Uterus (tissue), 4 donors: ENCODE measurements at places on chromosomes 11 and 22. TPM values are rescaled to one million over a fixed set of nuclear protein-coding genes. Genes with fewer than 3 reads are reported as not detected.

ADAMTS15 gene
- total RNA-seq = 16.6 TPM

MUS81 gene
- total RNA-seq = 58.0 TPM

GPR83 gene
- total RNA-seq = not detected

PTH gene
- total RNA-seq = not detected

OOSP4A gene
- not detected for total RNA-seq

CCDC116 gene
- total RNA-seq = 3.5 TPM

ZNF280B gene
- total RNA-seq = 3.8 TPM

RFPL3 gene
- total RNA-seq = not detected

PCSK7 gene
- 37.4 TPM for total RNA-seq

GRCh38 chr11:126645186-126645585, 289.7 kb downstream of the ST3GAL4 start:
- H3K27ac ChIP-seq = no peak overlapping the region
- H3K4me3 ChIP-seq = no peak overlapping the region
- H3K27me3 ChIP-seq = no peaks in the 10 kb centered on the region
- no peaks in the 10 kb centered on the region for H3K36me3 ChIP-seq
- no peaks in the 10 kb centered on the region for H3K4me1 ChIP-seq

DNA sequence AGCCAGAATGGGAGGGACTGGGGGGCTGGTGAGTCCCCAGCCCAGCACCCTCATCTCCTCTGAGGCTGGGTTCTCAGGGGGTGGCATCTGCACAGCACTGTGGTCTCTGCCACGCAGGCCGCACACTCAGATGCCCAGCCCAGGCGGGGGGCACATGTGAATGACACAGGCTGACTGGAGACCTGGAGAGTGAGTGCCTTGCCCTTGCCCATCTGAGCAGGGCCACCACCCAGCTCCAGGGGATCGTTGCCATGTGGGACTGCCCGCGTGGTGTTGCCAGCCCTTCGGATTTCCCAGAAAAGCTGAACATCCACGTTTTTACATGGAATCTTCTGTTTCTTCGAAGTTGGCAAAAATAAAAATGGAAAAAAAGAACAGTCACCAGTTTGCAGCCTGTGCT, 18.9 kb downstream of the PRDM11 start:
- no peaks in the 10 kb centered on the region for H3K27me3 ChIP-seq
- no peak for DNase-seq
- peaks cover 15% of the 10 kb centered on the region for H3K4me1 ChIP-seq
- no peaks in the 10 kb centered on the region for H3K36me3 ChIP-seq
- H3K27ac ChIP-seq = no peak overlapping the region

DNA sequence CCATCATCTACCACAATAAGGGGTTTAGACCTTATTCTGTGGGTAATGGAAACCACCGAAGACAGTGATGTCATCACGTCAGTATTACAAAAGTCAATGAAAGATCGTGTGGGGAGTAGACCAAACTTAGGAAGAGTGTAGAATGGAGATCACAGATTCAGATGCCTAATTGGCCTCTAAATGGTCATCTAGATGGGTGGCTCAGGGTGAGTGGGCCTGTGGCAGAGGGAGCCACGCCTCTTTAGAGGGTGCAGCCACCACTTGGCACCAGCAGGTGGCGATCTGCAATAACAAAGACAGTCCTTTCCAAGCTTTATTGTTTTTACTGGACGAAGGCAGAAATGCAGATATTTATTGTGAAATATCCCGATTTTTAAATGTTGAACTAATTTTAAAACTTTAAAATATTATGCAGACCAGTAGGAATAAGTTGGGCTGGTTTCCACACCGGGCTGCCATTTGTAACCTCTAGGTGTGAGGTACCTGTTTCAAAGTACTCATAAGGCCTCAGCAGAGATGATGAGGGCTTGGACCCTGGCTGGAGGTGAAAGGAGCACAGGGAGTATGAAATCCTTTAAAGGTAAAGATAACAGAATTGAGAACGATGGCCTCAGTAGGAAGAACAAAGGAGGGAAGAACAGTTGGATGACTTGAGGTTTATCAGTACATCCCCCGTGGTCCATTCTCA, 222.0 kb downstream of the DBX1 start:
- DNase-seq = no peak
- H3K4me3 ChIP-seq = no peak overlapping the region

DNA sequence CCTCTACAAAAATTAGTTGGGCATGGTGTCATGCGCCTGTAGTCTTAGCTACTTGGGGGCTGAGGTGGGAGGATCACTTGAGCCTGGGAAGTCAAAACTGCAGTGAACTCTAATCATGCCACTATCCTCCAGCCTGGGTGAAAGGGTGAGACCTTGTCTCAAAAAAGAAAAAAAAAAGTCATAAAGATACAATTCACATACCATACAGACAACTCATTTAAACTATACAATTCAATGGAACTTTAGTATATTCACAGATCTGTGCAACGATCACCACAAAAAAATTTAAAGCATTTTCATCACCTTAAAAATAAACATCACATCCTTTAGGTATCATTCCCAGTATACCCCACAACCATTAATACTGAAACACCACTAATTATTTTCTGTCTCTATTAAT, 201.2 kb downstream of the PGR start:
- H3K27me3 ChIP-seq = no peaks in the 10 kb centered on the region
- no peaks in the 10 kb centered on the region for H3K36me3 ChIP-seq
- no peak overlapping the region for H3K4me3 ChIP-seq
- no peak for DNase-seq

- H3K4me3 ChIP-seq = no peak overlapping the region
- no peak overlapping the region for H3K27ac ChIP-seq
- no peak for DNase-seq
Observed at GRCh38 chr22:42418811-42419242, 13.4 kb downstream of the NFAM1 start.

DNA sequence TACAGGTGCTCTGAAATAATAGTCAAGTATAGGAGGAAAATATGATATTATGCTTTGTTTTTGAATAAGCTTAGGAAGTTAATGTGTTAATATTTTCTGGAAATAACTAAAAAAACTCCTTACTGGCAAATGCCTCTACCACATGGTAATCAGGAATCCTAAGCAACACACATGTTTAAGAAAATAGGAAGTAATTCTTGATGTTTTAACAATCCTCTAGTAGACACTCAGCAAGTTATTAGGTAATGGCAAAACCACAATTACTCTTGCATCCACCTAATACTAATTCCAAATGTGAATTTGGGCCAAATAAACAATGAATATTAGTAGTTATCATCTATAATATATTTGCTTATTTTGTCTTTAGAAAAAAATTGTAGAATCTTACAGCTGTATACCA, 53.6 kb downstream of the SLC35F2 start:
- H3K4me1 ChIP-seq = no peaks in the 10 kb centered on the region
- no peaks in the 10 kb centered on the region for H3K27me3 ChIP-seq
- no peak overlapping the region for H3K4me3 ChIP-seq
- H3K27ac ChIP-seq = no peak overlapping the region

GRCh38 chr11:88827018-88827676, 238.6 kb downstream of the GRM5 start:
- H3K4me3 ChIP-seq = no peak overlapping the region
- no peak for DNase-seq
- H3K27ac ChIP-seq = no peak overlapping the region
- H3K4me1 ChIP-seq = no peaks in the 10 kb centered on the region
- no peaks in the 10 kb centered on the region for H3K36me3 ChIP-seq

GRCh38 chr11:60762851-60763691, 6.4 kb downstream of the MS4A15 start:
- no peak overlapping the region for H3K4me3 ChIP-seq
- H3K27me3 ChIP-seq = no peaks in the 10 kb centered on the region
- DNase-seq = no peak
- H3K27ac ChIP-seq = no peak overlapping the region

DNA sequence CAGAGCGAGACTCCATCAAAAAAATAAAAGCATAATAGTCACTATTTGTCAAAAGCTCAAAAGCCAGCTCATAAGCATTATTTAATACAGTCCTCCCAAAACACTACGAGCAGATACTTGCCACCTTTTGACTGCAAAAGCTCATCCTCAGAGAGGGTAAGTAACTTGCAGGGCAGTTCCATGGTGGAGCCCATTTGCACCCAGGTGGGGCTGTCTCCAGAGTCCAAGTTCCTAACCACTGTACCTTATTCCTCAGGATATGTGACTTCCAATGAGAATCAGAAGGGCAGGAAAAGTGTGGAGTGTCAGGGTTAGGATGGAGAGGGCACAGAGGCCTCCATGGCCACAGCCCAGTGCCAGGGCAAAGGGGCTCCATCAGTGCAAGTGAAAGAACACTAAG, 28.6 kb upstream of the POU2AF1 start:
- H3K4me1 ChIP-seq = no peaks in the 10 kb centered on the region
- H3K4me3 ChIP-seq = no peak overlapping the region
- H3K27ac ChIP-seq = no peak overlapping the region
- no peaks in the 10 kb centered on the region for H3K36me3 ChIP-seq
- DNase-seq = no peak
- no peaks in the 10 kb centered on the region for H3K27me3 ChIP-seq

- H3K27me3 ChIP-seq = no peaks in the 10 kb centered on the region
- no peaks in the 10 kb centered on the region for H3K36me3 ChIP-seq
- no peaks in the 10 kb centered on the region for H3K4me1 ChIP-seq
Observed at GRCh38 chr11:106794058-106794457, 224.2 kb downstream of the GUCY1A2 start.

DNA sequence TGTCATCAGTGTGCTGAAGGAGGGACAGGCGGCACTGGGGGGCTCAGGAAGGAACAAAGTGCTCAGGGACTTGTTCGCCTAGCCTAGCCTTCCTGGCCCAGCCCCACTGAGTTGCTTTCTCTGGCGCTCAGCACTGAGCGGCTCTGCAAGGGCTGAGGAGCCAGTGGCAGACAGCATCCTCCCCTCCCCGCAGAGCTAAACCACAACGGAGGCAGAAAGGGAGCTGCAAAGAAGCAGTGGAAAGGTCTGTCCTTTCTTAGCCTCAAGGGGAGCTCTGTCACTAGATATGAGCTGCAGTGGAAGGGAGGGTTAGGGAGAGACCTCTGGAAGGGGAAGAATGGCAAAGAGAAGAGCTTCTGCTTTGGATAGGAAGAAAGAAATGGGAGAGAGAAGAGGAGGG, 89.7 kb upstream of the PHOX2A start:
- H3K4me1 ChIP-seq = peaks cover 6% of the 10 kb centered on the region
- H3K4me3 ChIP-seq = no peak overlapping the region
- no peak for DNase-seq
- H3K27ac ChIP-seq = no peak overlapping the region
- no peaks in the 10 kb centered on the region for H3K27me3 ChIP-seq

- no peak overlapping the region for H3K4me3 ChIP-seq
- H3K27ac ChIP-seq = no peak overlapping the region
Observed at GRCh38 chr11:130774703-130775102, 141.6 kb downstream of the SNX19 start.
